ENCODE measurements at places on chromosomes 6 and 20.
A peak's percentile ranks its signal among the peaks of the same experiment; 100 is the strongest.

GRCh38 chr6:137543114-137543513, 48.9 kb upstream of the OLIG3 start:
- DNase-seq: no peak

GRCh38 chr6:444653-445275, 53.2 kb downstream of the IRF4 start:
- no peak for DNase-seq

DNA sequence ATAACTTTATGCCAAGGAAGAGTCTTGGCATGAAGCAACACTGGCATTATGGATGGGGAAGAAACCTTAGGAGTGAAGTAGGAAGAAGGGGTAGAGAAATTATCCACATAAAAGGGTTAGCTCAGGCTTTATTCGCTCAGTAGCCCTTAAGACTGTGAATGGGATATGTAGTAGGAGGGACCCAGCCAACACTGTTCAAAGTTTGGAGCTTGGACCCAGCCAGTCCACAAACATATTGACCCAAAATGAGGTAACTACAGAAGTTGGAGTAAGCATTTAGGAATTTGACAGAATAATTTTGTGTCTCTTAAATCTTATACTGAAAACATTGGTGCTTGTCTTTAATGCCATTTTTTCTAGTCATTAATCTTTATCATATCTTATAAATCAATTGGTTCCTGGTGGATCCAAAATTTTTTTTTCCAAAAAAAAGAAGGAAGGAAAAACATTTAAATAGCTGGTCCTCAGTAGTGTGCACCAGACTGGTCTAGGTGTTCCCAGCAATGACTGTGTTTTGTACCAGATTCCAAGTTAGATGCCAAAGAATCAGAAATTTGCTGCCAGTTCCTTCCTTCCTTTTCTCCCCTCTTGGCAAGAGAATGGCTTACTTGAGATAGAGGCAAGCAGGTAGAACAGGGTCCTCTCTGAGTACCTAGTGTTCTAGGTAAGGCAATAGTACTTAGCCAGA, 451.8 kb upstream of the SOX4 start:
- DNase-seq: no peak

GRCh38 chr6:135129136-135129856, 51.8 kb upstream of the MYB start:
- no peak for DNase-seq

- DNase-seq: peak; percentile 71
These were observed 1.7 kb upstream of the AIG1 start for GRCh38 chr6:143058987-143059386.

DNA sequence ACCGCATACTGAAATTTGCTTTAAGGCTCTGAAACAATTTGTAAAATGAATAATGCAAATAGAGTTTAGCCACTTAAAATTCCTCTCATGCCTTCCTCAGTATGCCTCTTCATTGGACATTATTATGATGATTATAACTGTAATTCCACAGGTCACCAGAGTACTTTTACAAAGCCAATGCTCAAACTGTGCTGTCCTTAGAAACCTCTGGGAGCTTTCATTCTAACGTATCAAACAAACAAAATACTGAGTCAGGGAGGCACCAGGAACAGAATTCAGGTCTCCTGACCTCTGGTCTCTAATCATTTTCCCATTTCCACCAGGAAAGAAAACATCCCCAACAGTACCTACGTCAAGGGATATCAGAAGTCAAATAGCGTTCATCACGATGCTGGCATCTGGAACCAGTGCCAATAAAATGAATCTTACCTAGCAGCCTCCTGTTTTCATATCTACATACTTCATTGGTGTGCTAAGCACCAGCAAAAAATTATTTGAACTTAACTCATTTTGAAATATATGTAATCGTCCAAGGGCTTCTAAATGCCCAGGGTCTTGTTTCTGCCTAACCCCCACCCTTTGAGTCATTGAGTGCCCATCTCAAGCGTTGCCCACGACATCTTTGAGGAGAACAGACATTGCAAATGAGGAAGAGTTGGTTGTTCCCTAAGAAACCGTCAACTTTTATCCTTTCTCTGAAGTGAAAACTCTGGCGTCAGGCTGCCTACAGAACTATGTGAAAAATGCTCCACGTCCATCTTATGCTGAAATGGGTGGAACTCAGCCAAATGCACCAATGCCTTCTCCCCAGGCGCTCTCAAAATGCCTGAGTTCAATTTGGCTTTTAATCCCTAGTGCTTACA, 37.9 kb downstream of the NEDD9 start:
- DNase-seq: no peak

- DNase-seq: no peak
These were observed 92.8 kb upstream of the RNF217 start for GRCh38 chr6:124869416-124869815.

DNA sequence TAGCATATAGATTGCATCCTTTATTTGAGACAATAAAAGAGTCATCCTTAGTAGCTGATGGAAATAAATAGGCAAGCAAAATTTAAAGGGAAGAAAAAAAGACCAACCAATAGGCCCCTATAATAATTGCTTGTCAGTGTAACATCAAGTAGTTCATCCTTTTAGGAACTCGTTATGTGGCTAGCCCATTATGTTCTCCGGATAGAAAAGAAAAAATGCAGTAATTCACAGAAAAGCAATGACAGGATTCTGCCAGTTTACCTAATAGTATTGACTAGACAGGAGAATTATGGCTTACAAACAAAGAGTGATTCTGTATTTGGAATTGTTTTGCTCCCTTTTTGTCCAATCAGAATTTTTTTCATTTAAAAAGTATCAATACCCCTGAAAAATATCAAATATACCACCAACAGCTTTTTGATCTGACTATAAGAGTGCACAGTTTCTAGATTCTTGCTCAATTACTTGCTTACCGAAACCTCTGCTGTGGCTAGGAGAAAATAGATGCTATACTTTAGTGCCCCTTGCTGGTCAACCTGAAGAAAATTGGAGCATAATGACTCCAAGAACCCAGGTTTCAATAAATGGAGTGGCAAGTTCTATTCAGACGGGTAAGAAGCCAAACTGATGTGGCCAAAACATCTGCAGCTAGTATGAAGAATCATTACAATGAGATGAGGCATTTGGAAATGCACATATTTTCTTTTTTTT, 91.5 kb upstream of the SASH1 start:
- peak; percentile 44 for DNase-seq

GRCh38 chr6:138987080-138987642, 892 bp downstream of the REPS1 start:
- DNase-seq: no peak

- DNase-seq: no peak
These were observed 708 bp downstream of the WDR46 start for GRCh38 chr6:33288141-33288920.

- DNase-seq: peak; percentile 90
These were observed 920 bp upstream of the RNF5 start for GRCh38 chr6:32177183-32177787.

GRCh38 chr20:50555662-50556061, 45.5 kb downstream of the PTPN1 start:
- DNase-seq: peak; percentile 38

DNA sequence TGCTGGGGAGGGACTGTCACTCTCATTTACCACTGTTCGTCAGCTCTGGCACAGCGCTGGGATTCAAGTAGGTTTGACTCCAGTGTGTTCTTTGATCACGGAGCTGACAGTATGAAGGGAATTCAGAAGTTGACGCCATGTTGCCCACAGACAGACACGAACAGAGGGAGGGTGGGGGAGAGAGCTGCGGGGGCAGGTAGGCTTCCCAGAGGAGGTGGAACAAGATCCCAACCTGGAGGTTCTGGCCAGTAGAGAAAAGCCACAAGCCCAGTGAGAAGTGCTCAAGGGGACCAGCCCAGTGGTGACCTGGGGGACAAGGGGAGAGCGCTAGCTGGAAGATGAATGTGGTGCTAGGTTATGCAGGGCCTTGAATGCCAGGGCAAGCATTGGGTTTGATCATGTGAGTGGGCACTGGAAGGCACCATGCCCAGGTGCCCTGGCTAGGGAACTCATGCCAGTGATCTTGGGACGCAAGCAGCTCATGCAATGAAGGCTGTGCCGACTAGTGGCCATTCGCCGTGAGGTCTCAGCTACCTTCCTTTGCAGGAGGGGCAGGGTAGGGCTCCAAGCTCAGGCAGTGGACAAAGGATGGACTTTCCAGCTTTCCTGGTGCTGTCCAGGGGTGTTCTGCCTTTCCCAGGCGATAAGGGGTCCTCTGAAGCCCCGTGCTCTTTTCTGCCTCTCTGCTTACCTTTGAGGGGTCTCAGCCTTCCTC, 50.4 kb upstream of the APCDD1L start:
- DNase-seq: no peak

DNA sequence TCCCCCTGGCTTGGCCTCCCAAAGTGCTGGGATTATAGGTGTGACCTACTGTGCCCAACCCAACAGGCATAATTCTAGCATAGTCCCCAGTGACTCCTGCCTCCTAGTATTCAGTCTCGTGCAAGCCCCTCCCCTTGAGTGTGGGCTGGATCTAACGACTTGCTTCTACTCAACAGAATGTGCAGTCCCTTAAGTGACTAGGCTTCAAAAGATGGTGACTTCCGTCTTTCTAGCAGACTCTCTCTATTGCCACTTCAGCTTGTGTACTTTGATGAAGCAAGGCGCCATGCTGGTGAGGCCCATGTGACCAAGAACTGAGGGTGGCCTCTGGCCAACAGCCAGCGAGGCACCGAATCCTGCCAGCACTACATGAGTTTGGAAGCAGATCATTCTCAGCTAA, 109.6 kb upstream of the TRAF3IP2 start:
- DNase-seq: no peak

- DNase-seq: no peak
These were observed at the start of gene C6orf132 for GRCh38 chr6:42142118-42142835. C6orf132 (minus strand) TSS chr6:42142620; CDS start chr6:42142444, 176 bp downstream.

DNA sequence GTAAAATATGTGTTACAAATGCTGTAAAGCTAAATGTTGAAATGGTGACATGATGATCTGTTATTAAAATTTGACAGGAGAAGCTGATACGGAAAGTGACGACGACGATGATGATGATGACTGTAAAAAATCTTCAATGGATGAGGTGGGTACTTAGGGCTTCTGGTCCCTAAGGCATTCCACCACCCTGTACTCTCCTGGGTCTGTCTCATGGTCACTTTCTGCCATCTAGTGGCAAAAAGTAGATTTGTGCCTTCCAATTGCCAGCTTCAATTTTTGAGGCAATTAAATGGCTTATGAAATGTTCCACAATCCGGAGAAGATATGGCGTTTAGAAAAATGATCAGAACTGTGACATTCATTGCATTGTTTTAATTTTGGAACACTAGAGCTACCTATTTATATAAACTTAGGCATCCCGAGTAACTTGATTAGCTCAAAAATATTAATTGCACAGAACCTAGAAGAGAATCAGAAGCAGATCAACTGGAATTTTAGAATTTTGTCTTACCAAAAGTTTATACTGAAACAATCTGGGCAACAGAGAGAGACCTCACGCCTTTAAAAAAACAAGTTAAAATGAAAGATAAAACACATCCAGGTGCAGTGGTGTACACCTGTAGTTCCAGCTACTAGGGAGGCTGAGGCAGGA, 346.5 kb upstream of the PLCB4 start:
- peak; percentile 81 for DNase-seq

DNA sequence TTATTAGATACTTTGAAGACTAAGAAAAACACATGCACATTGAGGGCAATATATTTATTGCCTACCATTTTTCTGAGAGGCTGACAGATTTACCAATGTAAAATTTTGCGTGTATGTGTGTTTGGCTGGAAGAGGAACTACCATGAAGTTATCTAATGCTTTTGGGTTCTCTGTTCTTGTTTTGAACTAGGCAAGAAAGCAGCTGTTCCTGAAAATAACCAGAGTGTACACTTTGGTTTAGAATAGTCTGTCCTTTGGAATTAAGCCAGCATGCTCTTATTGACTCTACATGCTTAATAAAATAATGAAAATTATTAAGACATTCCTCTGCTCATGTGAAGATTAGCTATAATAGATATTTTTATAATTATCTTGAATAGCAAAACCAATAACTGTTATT, 129.2 kb downstream of the MYB start:
- peak; percentile 86 for DNase-seq

DNA sequence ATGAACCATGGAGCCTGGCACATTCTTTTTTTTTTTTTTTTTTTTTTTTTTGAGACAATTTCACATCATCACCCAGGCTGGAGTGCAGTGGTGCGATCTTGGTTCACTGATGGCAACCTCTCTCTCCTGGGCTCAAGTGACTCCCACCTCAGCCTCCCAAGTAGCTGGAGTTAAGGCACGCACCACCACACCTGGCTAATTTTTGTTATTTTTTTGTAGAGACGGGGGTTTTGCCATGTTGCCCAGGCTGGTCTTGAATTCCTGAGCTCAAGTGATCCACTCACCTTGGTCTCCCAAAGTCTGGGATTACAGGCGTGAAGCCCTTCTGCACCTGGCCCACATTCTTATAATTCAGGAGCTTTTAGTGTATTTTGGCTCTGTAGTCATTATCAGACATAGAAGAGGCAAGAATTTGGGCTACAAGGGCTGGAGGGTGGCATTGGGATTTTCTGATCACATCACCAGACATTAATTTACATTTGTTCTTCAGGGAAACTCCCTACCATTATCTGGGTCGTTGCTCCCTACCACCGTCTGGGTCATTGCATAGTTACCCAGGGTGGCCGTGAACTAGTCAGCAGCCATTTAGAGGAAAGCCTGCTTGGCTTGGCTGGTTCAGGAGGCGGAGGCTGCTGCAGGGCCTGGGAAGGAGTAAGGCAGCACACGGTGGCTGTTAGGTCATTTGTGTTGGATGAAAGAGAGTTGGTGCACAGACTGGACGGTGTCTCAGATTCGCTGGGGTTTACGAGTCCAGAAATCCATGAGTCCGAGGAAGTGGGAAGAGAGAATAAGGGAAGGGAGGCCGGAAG, 17.6 kb downstream of the ARID1B start:
- no peak for DNase-seq

DNA sequence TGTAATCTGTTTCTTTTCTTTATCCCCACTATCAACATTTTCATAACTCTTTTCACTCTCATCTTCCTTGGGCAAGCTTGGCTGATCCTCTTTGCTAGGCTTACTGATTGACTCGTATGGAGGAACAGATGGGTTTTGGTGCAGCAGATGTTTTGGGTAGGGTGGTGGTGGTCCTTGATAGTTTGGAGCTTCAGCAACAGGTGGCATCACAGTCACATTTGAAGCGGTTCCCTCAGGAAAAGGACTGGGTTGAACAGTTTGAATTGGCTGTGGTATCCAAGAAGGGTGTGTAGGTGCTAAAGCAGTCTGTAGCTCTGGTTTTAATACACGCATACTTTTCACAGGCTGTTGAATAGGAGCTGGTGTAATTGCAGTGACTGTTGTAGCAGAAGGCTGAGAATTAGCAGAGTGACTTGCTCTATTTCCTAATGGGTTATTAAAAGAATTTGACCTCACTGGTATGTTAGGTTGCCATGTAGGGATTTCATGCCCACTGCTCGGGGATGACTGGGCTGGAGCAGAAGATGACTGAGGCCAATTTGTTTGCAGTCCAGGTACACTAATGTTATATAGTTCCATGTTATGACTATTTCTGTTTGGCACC, 34.5 kb downstream of the LATS1 start:
- DNase-seq: no peak

GRCh38 chr6:8000188-8000596, 64.0 kb downstream of the BLOC1S5 start:
- no peak for DNase-seq

GRCh38 chr6:51464956-51465355, 622.5 kb downstream of the PKHD1 start:
- no peak for DNase-seq

GRCh38 chr6:31007694-31008093, 2.6 kb upstream of the MUC22 start:
- no peak for DNase-seq

- DNase-seq: peak; percentile 86
These were observed 42.1 kb downstream of the TRERF1 start for GRCh38 chr6:42409581-42409980.

Data from OCI-M1 (cell line).